ENCODE measurements at places on chromosomes 2 and 18.

GRCh38 chr2:167750675-167751074 is 496.7 kb downstream of the STK39 start:
- no peak for DNase-seq

GRCh38 chr2:48738806-48739205 is 16.7 kb downstream of the LHCGR start:
- no peak for DNase-seq

- DNase-seq = no peak
Measured at GRCh38 chr2:106085181-106085940, 108.7 kb downstream of the UXS1 start.

DNA sequence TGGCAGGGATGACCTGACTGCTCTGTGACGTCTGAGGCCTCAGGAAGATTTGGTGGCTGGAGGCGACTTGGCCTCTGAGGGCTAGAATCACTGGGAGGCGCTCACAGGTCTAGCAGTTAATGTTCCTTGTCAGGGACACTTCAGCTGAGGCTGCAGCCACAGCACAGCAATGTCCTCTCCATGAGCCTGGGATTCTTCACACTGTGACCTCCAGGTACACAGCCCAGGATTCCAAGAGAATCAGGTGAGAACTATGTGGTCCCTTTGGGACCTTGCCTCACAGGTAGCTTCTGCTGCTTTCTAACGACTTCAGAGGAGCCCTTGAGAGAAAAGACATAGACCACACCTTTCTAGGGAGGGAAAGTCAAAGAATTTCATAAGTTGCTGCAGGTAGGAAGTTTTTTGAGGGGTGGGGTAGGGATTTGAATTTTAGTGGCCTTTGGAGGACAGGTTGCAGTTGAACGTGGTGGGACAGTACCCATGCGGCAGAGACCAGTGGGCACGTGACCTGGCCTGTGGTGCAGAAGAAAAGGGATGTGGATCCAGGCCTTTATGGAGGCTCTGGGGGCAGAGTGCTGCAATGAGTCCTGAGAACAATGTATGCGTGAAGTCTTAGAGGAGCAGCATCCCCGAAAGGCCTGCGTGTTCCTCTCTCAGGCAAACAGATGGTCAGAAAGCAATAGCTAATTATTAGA is 86.2 kb downstream of the LYPD1 start:
- DNase-seq = no peak

DNA sequence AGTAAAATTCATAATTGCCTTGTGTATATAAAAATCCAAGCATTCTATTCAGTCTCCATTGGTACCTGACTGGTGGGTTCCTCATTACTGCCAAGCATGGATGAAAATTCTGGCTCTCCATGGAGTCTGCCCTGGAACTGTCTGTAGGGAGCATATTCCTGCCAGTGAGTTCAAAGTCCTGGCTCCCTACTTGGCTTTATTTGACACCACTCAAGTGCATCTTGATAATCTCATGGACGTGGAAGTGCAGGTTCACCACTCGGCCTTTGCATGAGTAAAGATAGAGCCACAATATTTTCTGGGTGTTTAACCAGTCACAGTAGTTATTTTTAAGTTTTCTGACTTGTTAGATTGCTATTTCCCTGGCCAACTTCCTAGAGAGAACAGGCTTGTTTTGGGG is 63.5 kb downstream of the CNTNAP5 start:
- DNase-seq = no peak
